ENCODE measurements at places on chromosomes 6 and 20. TPM values are rescaled to one million over a fixed set of nuclear protein-coding genes. Genes with fewer than 3 reads are reported as not detected.

DNA sequence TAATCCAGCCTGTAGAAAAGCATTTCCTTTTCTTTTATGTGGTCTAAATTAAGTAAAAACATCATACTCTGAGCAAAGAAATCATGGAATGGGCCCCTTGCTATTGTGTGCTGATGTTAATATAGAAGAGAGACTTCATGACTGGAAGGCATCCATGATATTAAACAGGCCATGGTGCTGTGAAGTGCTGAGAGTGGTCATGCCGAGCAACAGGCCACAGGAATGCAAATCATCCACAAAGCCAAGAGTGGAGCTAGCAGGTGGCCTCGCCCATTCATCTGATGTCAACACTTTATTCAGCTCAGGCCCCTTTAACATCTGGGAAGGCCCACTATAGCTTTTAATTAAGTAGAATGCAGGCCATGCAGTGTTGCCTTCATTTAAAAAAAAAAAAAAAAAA lies 115.2 kb upstream of the HMGCLL1 start:
- no peak for DNase-seq

DNA sequence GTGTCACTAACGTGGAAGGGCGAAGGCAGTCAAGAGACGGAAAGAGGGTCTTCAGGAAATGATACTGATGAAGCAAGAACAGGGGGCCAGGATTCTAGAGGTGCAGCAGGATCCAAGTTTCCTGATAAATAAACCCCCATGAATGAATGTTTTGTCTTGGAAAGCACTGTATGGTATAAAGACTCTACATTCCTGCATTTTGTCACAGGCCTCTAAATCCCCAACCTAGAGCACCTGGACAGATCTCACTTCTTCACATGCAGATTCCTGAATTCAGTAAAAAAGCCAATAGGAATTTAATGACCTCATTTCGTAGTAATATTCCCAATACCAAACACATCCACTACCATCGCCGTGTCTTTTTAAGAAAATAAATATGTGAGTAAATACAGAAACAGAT lies 577.8 kb downstream of the PRKN start:
- DNase-seq = no peak

DNA sequence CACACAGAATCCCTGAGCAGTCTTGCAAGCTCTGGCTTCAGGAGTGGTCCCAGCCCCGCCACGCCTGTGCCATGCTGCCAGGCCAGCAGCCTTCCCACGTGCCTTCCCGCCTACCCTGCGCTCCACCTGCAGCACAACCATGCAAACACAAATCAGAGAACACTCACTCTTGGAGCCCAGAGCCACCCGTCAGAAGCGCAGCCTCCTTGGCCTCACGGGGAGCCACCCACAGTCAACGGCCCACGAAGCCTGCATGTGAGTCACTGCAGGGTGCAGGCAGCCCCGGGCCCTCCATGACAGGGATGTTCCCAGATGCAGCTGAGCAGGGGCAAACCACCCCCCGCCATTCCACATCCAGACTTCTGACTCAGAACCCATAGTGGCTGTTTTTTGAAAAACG lies 217.0 kb downstream of the DLL1 start:
- DNase-seq = peak; percentile 58

- no peak for DNase-seq
Measured at GRCh38 chr6:136213012-136213539, 37.0 kb downstream of the MTFR2 start.

DNA sequence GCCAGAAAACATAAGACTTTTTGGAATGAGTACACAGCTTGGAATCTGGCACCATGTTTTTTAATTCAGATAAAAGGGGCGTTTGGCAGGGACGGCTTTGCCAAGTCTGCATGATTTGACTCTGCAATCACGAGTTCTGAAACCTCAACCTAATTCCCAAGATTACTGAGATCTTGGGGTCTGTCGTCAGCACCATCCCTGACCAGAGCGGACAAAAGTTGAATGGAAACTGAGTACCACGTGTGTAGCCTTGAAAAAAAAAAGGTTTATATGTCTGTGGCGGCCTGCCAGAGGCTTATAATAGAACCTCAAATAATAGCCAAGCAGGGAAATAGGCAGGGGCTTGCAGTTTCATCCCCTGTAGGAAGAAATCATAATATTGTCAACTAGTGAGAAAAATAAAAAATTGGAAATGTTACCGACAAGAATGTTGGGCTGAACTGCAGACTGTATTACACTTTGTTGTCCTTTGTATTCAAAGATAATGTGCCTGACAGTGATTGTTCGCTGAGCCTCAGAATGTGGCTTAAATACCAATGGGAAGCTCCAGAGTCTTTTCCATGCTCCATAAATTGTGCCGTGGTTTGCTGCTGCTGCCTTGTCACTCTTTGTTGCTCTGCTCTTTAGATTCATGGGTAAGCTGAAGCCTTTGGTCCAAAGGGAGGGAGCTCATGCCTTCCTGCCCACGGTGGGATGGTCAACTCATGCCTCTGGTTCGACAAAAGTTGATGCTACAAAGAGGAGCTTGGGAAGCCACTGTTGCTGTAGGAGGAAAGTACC lies 118.8 kb upstream of the ARID1B start:
- DNase-seq = no peak

DNA sequence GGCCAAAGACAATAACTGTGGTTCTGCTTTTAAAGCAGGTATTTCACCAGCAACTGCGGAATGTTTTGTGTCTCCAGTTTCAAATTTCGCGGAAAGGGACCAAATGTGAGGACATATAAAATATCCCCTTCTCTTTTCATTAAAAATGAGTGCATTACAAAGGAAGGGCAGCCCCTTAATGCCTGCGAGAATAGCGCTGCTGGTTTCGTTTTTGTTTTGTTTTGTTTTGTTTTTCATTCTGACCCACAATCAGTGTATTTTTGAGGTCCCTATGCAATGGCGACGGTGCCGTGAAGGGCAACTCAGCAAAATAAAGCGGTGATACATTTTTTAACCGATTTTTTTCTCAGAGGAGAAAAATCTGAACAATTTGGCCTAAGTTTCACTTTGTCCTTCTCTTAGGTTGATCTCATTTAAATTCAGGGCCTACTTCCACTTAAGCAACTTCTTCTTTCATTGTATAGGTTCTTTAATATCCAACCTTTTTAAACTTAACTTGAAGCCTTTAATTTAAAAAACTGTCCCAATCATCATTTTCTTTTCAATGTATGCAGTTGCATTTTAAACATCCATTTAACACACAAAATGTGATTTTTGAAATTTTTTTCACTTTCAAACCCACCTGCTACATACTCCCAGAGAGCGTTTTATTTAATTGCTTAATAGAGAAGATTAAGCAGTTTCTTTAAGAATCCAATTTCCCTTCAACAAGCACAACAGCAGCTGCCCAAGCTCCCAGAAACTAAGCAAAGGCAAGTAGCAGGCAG lies 2.9 kb upstream of the HIVEP2 start:
- DNase-seq = no peak

DNA sequence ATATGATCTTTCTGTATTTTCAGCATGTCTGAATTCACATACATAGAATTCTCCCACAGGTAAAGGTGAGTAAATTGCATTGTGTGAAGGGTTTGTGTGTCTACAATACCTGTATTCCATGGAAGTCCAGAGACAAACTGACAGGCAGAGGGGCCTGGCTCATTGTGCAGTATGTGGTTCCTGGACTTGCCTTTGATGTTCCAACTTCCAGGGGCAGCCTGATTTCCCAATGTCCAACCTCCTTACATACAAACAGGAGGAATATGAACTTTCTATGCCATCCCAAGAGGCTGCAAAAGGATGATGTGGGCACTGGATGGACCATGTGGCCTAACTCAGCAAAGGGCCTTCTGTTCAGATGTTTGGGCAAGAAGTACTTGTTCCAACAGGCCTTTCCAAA lies 58.5 kb downstream of the LYRM4 start:
- DNase-seq = no peak

GRCh38 chr6:71288228-71289038 lies at the start of gene OGFRL1:
TSS of gene OGFRL1 (plus strand) at chr6:71288811. CDS start at chr6:71288937, 126 bp downstream.
- peak; percentile 92 for DNase-seq

GRCh38 chr20:23446505-23446904 lies 6.2 kb downstream of the CST11 start:
- DNase-seq = no peak

- DNase-seq = peak; percentile 84
Measured at GRCh38 chr6:117547688-117548621, 54.4 kb downstream of the GOPC start.

- no peak for DNase-seq
Measured at GRCh38 chr20:19310541-19310940, 98.1 kb downstream of the SLC24A3 start.

DNA sequence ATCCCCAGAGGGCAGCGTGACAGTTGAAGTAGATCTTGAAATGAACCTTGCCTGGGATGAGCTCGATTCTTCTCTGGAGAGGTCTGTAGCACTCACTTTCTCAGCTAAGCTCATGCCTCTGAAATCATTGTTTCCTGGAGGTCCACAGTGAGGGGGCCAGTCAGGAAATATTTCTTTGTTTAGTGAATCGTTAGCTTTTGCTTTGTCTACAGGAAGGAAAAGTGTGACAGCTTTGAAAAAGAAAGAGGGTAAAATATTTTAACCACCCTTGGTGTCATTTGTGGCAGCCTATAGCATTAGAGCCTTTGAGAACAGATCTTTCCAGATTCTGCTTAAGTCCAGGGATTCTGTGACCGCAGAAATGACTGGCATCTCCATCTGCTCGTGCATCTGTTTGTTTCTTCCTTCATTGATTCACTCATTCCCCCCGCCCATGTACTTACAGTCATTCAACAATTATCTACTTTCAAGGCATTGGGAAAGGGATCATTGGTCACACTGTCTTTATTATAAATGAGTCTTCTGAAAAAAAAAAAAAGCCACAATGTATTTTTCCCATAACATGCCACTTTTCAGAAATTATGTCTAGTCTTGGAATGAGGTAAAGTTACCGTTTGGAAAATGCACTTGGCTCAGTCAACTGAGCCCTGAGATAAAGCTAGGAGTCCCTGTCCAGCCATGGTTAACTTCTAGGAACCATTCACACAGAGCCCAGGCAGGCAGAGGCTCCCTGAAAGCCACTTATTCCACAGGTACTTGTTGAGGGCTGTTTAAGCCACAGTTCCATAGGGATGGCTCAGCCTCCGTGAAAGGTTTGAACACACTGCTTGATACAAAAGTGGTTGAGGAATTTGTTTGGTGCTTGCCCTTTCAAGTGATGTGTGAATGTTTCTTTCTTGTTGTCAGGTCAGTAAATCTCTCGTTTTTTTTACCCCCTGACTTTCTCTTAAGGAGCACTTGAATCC lies 86.0 kb downstream of the TIAM2 start:
- no peak for DNase-seq

GRCh38 chr6:22825210-22825609 lies 255.8 kb downstream of the HDGFL1 start:
- no peak for DNase-seq

DNA sequence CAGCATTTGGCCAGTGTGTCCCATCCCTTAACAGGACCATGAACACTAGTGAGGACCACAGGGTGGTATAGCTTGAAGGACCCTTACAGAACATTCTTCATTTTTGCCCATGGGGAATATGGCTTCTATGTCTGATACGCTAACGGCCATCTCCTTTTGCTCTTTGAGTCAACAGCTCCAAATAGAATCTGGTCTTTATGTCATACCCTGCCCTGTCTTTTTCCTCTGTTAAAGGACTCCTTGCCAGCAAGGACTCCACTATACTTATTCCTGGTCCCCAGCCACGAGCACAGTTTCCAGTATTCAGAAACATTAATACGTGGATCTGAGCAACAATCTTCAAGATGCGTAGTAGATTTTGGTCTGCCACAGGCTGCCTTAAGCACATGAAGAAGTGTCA lies 22.5 kb downstream of the SERPINB1 start:
- no peak for DNase-seq

- no peak for DNase-seq
Measured at GRCh38 chr20:56217829-56218228, 30.7 kb upstream of the MC3R start.

REM1 gene
- total RNA-seq = 6.7 TPM

BFSP1 gene
- total RNA-seq = 0.93 TPM

MRPS18A gene
- 25.4 TPM for total RNA-seq

RAB23 gene
- total RNA-seq = 46.6 TPM

MAS1 gene
- 0.42 TPM for total RNA-seq

VSX1 gene
- not detected for total RNA-seq

SEMG1 gene
- total RNA-seq = not detected

PNPLA1 gene
- total RNA-seq = 0.14 TPM

ULBP3 gene
- 1.2 TPM for total RNA-seq

APCDD1L gene
- 1.5 TPM for total RNA-seq

HLA-B gene
- total RNA-seq = 620 TPM

FAM162B gene
- 6.8 TPM for total RNA-seq

TUBB2B gene
- 5.7 TPM for total RNA-seq

ARG1 gene
- 1.8 TPM for total RNA-seq

NT5E gene
- 43.8 TPM for total RNA-seq

SCRT2 gene
- not detected for total RNA-seq
